ENCODE measurements at places on chromosomes 5 and 9.

DNA sequence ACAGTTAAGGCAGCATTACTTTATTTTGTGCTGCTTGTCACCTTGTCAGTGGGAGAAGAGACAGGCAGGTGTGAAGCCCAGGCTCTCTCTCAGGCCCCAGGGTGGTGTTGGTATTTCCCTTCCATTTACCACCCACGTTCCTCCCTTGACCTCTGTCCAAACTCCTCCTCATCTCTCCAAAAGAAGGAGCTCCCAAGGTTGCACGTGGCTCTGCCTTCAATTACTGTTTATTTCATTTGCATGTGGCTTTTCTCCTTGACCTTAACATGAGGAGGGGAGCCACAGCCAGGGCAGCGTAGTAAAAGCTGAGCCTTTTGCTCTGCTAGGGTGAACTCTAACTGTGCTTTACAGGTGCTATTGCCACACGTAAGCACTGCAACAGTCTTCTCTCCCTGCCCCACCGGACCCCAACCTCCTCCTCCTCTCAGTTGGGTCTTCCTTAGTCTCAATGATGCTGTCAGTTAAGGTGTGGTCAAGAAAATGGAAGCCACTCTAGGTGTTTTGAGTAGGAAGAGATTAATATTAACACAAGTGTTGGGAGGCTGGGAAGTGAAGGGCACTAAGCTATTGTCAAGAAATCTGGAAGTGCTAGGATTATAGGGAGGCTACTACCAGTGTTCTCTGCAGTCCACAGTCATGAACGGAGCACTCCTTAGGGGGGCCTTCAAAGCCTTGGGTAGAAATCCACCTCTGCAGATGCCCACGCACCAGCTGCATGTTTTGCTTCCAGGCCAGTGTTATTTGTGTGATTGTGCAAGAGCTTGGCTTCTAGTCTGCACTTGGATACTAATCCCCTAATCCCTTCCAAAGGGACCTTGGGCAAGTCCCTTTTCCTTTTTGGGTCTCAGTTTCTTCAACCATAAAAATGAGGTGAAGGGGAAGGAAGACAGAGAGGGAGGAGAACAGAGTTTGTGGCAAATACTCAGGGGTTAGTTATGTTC, 3.9 kb upstream of the ALDH1B1 start:
- no peak for DNase-seq
- no peaks in the 10 kb centered on the region for H3K36me3 ChIP-seq

- no peak for DNase-seq
- H3K4me1 ChIP-seq: peaks cover 14% of the 10 kb centered on the region
- H3K4me3 ChIP-seq: peak overlapping the region; percentile 77
- H3K27ac ChIP-seq: peak overlapping the region; percentile 85
- peaks cover 62% of the 10 kb centered on the region for H3K36me3 ChIP-seq
- H3K27me3 ChIP-seq: no peaks in the 10 kb centered on the region
Observed at GRCh38 chr9:136409557-136410455, 608 bp downstream of the ENTR1 start.

- DNase-seq: no peak
- H3K4me3 ChIP-seq: no peak overlapping the region
- no peak overlapping the region for H3K27ac ChIP-seq
- no peaks in the 10 kb centered on the region for H3K4me1 ChIP-seq
- H3K36me3 ChIP-seq: no peaks in the 10 kb centered on the region
- H3K27me3 ChIP-seq: no peaks in the 10 kb centered on the region
Observed at GRCh38 chr5:110957934-110958333, 113.6 kb upstream of the TSLP start.

DNA sequence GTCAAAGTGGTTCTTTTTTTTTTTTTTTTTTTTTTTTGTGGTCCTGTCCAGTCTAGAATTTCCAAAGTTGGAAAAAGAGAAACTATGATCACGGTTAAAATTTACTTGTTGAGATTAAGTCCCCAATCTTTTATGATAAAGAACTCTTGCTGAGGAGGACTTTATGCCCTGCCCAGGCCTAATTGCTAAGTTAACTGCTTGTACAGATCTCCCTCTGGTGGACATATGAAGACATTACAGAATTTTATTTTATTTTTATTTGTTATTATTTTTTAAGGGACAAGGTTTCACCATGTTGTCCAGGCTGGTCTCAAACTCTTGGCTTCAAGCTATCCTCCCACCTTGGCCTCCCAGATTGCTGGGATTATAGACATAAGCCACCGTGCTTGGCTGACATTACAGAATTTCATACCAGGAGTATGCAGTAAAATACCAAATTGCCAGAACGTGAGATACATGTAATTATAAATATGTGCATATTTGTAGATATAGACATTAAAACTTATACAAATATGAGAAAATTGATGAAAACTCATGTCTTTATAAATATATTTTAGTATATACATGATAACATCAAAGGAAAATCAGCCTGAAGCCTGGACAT, 91.2 kb downstream of the RFK start:
- H3K36me3 ChIP-seq: no peaks in the 10 kb centered on the region
- H3K27ac ChIP-seq: no peak overlapping the region
- H3K27me3 ChIP-seq: no peaks in the 10 kb centered on the region
- no peaks in the 10 kb centered on the region for H3K4me1 ChIP-seq
- DNase-seq: no peak
- no peak overlapping the region for H3K4me3 ChIP-seq

GRCh38 chr9:118624608-118625007, 744.6 kb downstream of the BRINP1 start:
- H3K27ac ChIP-seq: no peak overlapping the region
- H3K36me3 ChIP-seq: no peaks in the 10 kb centered on the region
- DNase-seq: no peak
- no peak overlapping the region for H3K4me3 ChIP-seq
- H3K27me3 ChIP-seq: no peaks in the 10 kb centered on the region

DNA sequence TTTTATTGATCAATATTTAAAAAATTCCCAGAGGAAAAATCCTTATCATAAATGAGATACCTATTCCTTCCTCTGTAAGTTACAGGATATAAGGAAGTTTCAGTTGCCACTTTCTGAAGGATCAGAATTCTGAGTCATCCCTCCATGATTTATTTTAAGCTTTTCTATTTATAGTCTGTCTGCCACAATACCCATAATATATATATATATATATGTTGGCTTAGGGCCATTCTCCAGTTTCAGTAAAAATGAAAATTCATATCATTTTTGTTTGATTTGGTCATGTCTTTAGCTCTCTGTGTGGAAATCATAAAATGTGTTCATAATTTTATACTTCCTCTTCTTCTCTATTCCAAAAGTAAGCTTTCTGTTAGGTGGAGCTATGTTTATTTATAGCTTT, 215.8 kb upstream of the CYLC2 start:
- H3K4me3 ChIP-seq: no peak overlapping the region
- H3K36me3 ChIP-seq: no peaks in the 10 kb centered on the region
- H3K27me3 ChIP-seq: no peaks in the 10 kb centered on the region
- no peak overlapping the region for H3K27ac ChIP-seq
- peaks cover 4% of the 10 kb centered on the region for H3K4me1 ChIP-seq
- DNase-seq: no peak

DNA sequence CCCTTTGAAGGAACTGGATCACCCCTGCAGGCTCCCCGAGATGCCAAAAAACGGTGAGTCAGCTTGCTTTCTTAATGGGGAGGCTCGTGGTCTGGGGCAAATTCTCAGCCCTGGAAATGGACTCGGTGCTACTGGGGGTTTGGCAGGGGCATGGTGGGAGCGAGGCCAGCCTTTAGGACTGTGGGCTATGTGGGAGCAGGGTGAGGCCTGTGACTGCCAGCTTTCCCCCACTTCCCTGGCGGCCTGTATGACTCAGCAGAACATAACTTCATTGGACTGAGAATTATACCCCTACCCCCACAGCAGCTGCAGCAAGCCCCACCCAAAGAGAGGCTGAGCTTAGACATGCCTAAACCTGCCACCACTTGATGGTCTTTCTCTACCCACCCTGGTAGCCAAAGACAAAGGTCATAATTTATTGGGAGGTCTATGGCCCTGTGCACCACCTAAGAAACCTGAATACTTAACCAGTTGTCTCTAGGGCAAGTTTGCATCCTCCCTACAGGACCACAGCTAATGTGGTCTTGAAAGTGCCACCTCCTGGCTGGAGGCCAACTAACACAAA, 325.3 kb downstream of the TLE1 start:
- no peak for DNase-seq
- H3K27me3 ChIP-seq: no peaks in the 10 kb centered on the region
- H3K4me3 ChIP-seq: no peak overlapping the region
- no peaks in the 10 kb centered on the region for H3K36me3 ChIP-seq
- no peak overlapping the region for H3K27ac ChIP-seq

DNA sequence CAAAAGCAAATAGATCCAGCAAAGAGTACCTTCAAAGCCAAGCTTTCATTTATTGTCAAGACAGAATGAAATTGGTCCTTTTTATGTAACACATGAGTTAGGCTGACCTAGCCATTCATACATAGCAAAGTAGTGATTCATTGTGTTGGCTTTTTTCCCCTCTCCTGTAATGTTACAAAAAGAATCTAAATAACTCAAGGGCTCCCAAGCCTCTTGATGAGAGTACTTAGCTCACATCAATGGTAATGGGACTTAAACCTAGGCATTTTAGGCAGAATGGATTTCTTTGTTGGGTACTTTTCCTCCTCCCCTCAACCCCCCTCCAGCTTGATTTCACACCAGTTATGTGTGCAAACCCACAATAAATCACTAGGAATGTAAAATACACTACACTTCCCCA, 123.7 kb downstream of the EBF1 start:
- no peak for DNase-seq
- no peaks in the 10 kb centered on the region for H3K36me3 ChIP-seq
- peaks cover 35% of the 10 kb centered on the region for H3K4me1 ChIP-seq
- no peak overlapping the region for H3K4me3 ChIP-seq
- no peak overlapping the region for H3K27ac ChIP-seq
- no peaks in the 10 kb centered on the region for H3K27me3 ChIP-seq

DNA sequence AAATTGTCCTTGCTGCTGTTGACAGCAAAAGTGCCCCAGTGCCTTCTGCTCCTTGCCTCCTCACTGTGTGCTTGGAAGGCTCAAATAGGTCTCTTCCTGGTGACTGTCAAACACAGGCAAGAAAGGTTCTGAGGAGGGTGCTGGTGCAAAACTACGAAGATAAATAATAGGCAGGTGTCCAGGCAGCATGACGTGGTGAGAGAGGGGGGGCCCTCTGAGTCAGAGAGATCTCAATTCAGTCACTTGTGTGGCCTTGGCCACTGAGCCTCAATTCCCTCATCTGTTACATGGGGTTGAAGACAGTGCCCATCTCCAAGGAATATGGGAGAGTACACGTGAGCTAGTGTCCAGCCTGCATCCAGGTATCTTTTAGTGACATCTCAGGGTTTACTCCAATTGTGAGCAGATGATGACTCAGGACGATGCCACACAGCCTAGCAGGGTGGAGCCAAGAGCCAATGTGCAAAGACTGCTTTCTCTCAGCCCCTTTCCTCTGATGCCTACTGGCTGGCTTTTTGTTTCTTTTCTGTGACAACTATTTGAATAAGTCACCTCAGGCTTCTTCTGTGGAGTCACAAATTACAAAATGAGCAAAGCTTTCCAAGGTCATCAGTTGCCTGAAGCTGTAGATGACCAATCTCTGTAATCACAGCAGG, 29.7 kb upstream of the SMIM32 start:
- H3K4me3 ChIP-seq: no peak overlapping the region
- peaks cover 2% of the 10 kb centered on the region for H3K27me3 ChIP-seq
- DNase-seq: no peak
- no peaks in the 10 kb centered on the region for H3K4me1 ChIP-seq

GRCh38 chr9:99076483-99077171, 28.3 kb upstream of the TGFBR1 start:
- DNase-seq: peak; percentile 37
- no peak overlapping the region for H3K4me3 ChIP-seq

Measured in heart left ventricle (tissue), 16 donors.